Ascending aorta (tissue), 2 donors: ENCODE measurements at places on chromosomes 4 and X.

DNA sequence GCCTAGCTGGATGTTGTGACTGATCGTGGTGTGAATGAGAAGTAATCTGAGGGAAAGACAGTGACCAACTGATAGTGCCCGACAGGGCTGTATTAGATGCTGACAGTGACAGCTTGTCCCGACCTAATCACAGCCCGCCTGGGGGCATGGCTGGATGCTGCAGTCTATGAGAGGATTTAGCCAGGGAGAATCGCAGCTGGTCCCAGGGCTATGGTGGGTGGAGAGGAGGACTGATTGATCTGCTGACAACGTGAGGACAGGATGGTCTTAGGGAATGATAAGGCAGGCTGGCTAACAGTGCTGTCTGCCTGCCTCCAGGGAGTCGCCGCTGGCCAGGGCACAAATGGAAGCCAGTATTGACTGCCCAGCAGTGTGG lies 621 bp upstream of the SUV39H1 start:
- no peak for DNase-seq
- H3K27ac ChIP-seq = peak overlapping the region; percentile 92
- H3K4me1 ChIP-seq = no peaks in the 10 kb centered on the region
- H3K27me3 ChIP-seq = no peaks in the 10 kb centered on the region

DNA sequence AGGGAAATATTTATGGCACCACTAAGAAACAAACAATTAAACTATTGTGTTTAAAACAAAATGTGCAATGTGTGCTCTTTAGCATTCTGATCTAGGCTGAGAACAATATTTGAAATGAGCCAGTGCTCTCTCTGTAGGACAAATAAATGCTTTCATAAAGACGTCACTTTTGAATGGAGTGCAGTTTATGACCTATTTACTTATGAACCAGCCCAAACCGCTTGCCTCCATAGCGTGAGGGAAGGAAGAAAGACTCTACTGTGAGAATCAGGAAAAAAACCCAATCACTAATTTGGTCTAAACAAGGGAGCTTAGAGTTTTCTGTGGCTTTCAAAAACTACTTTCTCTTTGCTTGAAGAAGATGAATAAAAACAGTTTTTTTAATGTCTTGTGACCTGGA lies 39.4 kb downstream of the SAT1 start:
- no peak for DNase-seq
- H3K4me3 ChIP-seq = no peak overlapping the region
- no peaks in the 10 kb centered on the region for H3K4me1 ChIP-seq
- H3K36me3 ChIP-seq = no peaks in the 10 kb centered on the region
- H3K27me3 ChIP-seq = no peaks in the 10 kb centered on the region

DNA sequence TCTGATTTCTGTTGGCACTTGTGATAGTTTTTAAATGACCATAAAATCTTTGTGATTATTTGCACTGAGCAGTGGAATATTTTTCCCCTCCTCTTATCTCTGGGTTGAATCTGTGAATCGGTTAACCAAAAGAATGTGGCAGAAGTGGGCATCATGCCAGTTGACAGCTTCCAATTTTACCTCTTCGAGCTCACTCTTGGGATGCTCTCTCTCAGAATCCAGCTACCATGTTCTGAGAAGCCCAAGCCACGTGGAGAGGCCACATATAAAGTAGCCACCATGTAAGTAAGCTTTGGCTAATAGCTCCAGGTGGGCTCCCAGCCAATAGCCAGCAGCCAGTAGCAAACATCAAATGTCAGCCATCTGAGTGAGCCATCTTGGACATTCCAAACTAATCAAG lies 12.9 kb upstream of the WDR19 start:
- DNase-seq = no peak
- H3K4me3 ChIP-seq = no peak overlapping the region
- no peaks in the 10 kb centered on the region for H3K27me3 ChIP-seq

DNA sequence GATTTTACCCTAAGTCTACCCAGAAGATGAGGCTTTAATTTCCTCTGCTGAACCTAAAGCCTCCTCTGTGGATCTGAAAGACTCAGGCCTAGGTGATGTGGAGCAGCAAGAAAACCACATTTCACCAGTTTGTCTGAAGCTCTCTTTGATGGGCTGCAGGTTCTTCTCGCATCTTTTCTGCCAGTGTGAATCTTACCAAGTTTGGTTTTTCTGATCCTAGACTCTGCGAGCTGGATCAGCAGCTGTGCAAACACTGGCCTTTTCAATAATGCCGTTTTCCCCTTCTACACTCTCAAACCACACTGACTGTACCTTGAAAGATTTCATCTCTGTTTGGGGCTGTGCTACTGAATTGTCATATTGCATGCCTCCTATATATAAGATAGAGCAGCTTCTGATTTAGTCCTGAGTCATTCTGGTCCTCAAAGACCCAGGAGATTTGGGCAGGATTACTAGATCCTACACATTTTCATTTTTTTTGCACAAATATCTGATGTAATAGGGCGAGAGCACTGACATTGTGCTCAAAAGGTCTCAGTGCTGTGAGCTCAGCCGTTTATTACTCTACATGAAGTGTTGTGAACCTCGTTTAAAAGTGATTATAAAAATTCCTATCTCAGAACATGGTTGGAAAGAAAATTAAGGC lies 133.6 kb upstream of the FAM9C start:
- no peaks in the 10 kb centered on the region for H3K4me1 ChIP-seq
- DNase-seq = no peak
- no peak overlapping the region for H3K4me3 ChIP-seq
- no peak overlapping the region for H3K27ac ChIP-seq
- no peaks in the 10 kb centered on the region for H3K36me3 ChIP-seq

DNA sequence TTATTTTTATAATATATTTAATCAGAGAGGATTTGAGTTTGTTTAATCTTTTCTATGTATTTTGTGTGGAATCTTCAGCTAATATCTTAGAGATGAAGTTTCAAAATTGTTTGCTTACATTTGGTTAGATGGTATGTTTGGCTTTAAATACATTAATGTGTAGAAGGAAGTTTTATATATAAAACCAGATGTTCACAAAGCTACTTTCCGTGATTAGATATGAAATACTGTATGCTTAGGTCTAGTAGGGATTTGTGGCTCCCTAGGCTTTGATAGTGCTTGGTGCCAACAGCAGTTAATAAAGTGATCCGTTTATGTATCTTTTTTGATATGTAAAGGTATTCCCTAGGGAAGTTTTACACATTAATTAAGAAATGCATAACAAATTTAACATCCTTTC lies 223.0 kb downstream of the ARHGAP10 start:
- no peak for DNase-seq
- H3K4me1 ChIP-seq = no peaks in the 10 kb centered on the region
- H3K27ac ChIP-seq = no peak overlapping the region
- H3K27me3 ChIP-seq = no peaks in the 10 kb centered on the region
- peaks cover 30% of the 10 kb centered on the region for H3K36me3 ChIP-seq

DNA sequence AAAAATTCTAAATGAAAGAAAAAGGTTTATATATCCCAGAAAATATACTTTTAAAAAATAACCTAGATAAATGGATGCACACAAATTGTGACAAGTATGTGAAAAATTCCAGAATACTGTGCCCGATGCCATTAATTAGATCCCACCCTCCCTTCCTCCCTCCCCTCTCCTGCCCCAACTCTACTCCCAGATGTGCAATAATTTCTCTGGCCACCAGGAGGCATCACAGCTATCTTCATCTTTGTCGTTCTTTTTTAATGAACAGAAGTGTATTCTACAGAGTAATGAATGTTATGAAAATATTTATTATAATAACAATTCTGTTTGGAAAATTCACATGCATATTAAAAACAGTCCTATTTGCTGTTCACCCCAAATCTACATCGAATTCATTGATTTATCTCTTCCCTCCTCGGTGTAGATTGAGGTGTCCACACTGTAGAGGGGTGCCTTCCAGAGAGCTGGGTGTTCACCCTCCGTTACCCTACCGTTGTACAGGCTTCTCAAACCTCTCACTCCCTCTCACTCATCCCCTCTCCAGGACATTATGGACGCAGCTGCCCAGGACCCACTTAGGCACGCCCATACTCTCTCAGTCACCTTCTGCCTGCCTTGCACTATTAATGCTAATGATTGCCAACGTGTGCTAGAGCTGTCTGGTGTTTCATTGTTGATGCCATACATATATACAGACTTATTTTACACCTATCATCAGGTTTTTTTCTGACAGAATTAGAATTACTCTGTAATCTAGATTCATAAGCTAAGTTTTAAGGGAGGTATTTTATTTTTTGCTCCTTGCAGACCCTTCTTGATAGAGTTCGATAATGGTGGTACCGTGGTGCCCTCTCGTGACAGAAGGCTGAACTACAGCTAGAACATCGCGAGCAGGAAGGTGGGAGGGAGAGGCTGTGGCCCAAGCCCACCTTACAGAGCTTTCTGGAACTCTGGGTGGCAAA lies 14.1 kb downstream of the RAB40AL start:
- DNase-seq = no peak
- no peaks in the 10 kb centered on the region for H3K4me1 ChIP-seq
- H3K36me3 ChIP-seq = no peaks in the 10 kb centered on the region
- H3K4me3 ChIP-seq = peak overlapping the region; percentile 20
- H3K27ac ChIP-seq = no peak overlapping the region

DNA sequence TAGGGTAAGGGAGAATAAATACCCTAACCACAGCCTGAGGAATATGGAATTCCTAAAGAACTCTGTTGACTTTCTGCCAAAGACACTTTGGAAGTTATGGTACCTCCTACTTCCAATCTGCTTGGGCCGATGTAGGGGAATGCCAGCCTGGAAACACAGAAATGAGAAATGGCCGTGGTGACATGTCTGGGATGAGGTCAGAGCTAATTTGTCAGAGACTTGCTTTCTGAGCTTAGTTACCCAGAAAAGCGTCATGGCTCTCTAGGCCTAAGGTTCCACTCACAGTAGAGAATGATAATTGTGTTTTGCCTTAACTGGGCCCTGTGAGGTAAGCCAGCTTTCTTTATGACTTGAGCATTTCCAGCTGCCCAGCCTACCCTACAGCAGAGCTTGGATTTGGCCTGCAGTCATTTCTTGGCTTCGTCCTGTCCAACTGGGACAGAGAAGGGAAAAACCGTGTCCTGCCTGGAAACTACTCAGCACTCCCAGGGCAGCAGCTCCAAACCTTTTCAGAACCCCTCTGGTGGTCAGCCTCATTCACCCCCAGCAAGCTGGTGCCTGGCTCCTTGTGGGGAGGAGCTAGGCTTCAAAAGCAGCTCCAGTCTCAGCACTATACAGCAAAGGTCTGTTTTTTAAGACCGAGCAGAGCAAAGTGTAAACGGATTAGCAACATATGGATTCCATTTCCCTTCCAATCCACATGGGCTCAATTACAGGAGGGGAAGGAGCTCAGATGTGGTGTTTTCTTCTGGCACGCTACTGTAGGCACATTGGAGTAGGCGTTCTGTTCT lies 92.3 kb downstream of the RLIM start:
- no peaks in the 10 kb centered on the region for H3K27me3 ChIP-seq
- no peaks in the 10 kb centered on the region for H3K4me1 ChIP-seq
- H3K27ac ChIP-seq = peak overlapping the region; percentile 54
- H3K4me3 ChIP-seq = no peak overlapping the region
- DNase-seq = no peak

DNA sequence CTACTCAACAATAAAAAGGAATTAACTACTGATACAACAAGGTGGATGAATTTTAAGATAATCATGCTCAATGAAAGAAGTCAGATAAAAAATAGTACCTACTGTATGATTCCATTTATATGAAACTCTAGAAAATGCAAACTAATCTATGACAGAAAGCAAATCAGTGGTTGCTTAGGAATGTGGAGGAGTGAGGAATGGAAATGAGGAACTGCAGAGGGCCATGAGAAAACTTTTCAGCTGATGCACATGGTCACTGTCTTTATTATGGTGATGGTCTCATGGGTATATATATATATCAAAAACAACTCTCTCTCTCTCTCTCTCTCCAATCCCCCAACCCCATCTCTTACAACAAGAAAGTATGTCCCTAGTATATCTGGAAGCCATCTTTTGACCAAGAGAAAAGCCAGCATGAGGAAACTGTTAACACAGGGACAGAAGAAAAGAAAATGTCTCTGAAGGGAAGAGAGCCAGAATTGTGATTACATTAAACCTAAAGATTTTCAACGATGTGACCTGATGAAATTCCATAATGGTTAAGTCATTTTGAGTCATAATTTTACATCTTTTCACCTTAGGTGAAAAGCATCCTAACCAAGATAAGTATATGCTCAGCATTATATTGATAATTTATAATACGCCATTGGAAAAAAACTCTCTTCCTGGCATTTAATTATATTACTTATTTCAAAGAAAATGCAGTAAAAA lies 8.5 kb upstream of the NFKB1 start:
- H3K27ac ChIP-seq = no peak overlapping the region
- DNase-seq = no peak
- H3K4me3 ChIP-seq = no peak overlapping the region
- H3K36me3 ChIP-seq = no peaks in the 10 kb centered on the region
- peaks cover 8% of the 10 kb centered on the region for H3K4me1 ChIP-seq

DNA sequence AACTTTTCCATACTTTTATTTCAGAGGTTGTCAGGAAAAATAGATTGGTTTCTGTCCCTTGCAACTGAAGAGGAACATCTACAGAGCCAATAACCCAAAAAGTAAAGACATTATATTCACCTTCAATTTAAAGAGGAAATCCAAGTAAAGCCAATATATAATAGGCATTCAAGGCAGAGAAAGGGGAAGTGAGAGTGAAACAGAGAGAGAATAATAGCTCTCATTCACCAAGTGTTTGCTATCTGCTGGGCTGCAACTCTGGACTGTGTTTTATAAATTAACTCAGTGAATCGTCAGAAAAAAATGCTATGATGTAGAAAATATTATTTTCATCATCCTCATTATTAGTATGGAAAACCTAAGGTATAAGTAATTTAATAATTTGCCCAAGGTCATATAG lies 448.5 kb downstream of the TRAM1L1 start:
- H3K36me3 ChIP-seq = no peaks in the 10 kb centered on the region
- no peak for DNase-seq
- no peak overlapping the region for H3K27ac ChIP-seq
- H3K4me1 ChIP-seq = no peaks in the 10 kb centered on the region
- H3K4me3 ChIP-seq = no peak overlapping the region
- H3K27me3 ChIP-seq = no peaks in the 10 kb centered on the region

DNA sequence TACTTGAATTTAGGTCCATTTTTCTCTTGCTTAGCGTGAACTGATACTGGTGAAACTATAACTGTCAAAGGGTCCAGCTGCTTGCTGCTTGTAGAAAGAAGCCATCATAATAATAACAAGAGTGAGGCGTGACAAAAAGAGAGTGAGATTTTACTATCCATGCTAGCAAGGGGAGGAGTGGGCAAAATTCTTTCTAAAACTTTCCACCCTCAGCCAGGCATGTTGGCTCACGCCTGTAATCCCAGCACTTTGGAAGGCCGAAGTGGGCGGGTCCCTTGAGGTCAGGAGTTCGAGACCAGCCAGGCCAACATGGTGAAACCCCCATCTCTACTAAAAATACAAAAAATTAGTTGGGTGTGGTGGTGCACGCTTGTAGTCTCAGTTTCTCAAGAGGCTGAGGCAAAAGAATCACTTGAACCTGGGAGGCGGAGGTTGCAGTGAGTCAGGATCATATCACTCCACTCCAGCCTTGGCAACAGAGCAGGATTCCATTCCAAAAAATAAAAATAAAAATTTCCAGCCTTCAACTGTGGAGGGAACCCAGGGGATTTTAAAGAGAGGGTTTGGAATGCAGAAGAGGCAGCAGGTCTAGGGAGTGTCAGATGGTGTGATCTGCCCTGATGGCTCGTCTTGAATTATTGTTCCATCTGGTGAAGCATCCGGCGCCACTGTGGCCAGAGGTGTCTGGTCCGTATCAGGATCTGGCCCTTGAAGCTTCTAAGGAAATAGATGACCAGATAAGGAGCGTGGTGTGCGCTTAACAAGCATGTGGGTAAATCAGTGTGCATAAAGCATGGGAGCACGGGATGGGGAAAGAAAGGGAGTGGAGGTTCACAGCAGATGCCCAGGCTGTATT lies 51.8 kb downstream of the LRP2BP start:
- no peak overlapping the region for H3K4me3 ChIP-seq
- H3K36me3 ChIP-seq = peaks cover 36% of the 10 kb centered on the region
- peak overlapping the region; percentile 85 for H3K27ac ChIP-seq
- peak; percentile 65 for DNase-seq
- no peaks in the 10 kb centered on the region for H3K27me3 ChIP-seq
